ENCODE measurements at places on chromosomes 2 and 18. TPM values are rescaled to one million over a fixed set of nuclear protein-coding genes. Genes with fewer than 3 reads are reported as not detected.

GRCh38 chr2:61588566-61588965 is 50.4 kb upstream of the XPO1 start:
- no peak overlapping the region for H3K4me3 ChIP-seq
- no peak for DNase-seq
- H3K36me3 ChIP-seq, result no peaks in the 10 kb centered on the region
- peaks cover 3% of the 10 kb centered on the region for H3K27me3 ChIP-seq
- H3K27ac ChIP-seq, result no peak overlapping the region

- H3K27me3 ChIP-seq, result peaks cover 2% of the 10 kb centered on the region
- no peak overlapping the region for H3K4me3 ChIP-seq
- no peak overlapping the region for H3K27ac ChIP-seq
- H3K36me3 ChIP-seq, result no peaks in the 10 kb centered on the region
- DNase-seq, result no peak
These were observed 27.7 kb upstream of the IER3IP1 start for GRCh38 chr18:47203626-47204464.

DNA sequence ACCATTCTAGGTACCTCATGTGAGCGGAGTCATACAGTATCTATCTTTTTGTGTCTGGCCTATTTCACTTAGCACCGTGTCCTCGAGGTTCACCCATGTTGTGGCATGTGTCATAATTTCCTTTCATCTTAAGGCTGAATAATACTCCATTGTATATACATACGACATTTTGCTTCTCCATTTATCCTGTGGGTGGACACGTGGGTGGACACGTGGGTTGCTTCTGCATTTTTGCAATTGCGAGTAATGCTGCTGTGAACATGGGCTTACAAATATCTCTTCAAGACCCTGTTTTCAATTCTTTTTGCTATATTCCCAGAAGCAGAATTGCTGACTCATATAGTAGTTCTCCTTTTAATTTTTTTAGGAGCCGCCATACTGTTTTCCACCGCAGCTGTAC is 243.6 kb upstream of the EPAS1 start:
- H3K27ac ChIP-seq, result no peak overlapping the region
- no peaks in the 10 kb centered on the region for H3K36me3 ChIP-seq
- H3K4me3 ChIP-seq, result no peak overlapping the region
- H3K27me3 ChIP-seq, result no peaks in the 10 kb centered on the region

- H3K4me3 ChIP-seq, result no peak overlapping the region
- H3K27me3 ChIP-seq, result no peaks in the 10 kb centered on the region
- no peak overlapping the region for H3K27ac ChIP-seq
- no peaks in the 10 kb centered on the region for H3K36me3 ChIP-seq
These were observed 49.1 kb downstream of the MYO7B start for GRCh38 chr2:127584516-127585033.

IL1R2 gene
- total RNA-seq, result 10.5 TPM

GRCh38 chr2:9548506-9548905 is 7.1 kb downstream of the ADAM17 start:
- no peaks in the 10 kb centered on the region for H3K27me3 ChIP-seq
- H3K36me3 ChIP-seq, result no peaks in the 10 kb centered on the region
- H3K4me1 ChIP-seq, result peaks cover 66% of the 10 kb centered on the region
- H3K4me3 ChIP-seq, result peak overlapping the region; percentile 33
- peak overlapping the region; percentile 66 for H3K27ac ChIP-seq
- no peak for DNase-seq

HOXD3 gene
- not detected for total RNA-seq

GRCh38 chr18:44889111-44889510 is 208.4 kb downstream of the SETBP1 start:
- H3K27me3 ChIP-seq, result no peaks in the 10 kb centered on the region
- peaks cover 2% of the 10 kb centered on the region for H3K36me3 ChIP-seq
- H3K27ac ChIP-seq, result no peak overlapping the region
- peaks cover 32% of the 10 kb centered on the region for H3K4me1 ChIP-seq
- H3K4me3 ChIP-seq, result no peak overlapping the region

CHRNA1 gene
- not detected for total RNA-seq

- H3K36me3 ChIP-seq, result no peaks in the 10 kb centered on the region
- no peaks in the 10 kb centered on the region for H3K4me1 ChIP-seq
- H3K27me3 ChIP-seq, result no peaks in the 10 kb centered on the region
- no peak overlapping the region for H3K27ac ChIP-seq
- no peak overlapping the region for H3K4me3 ChIP-seq
These were observed 31.0 kb downstream of the STEAP3 start for GRCh38 chr2:119254601-119255080.

Measured in activated naive CD4-positive, alpha-beta T cell treated with anti-CD3 and anti-CD28 coated beads for 36 hours (primary cell).